Left cardiac atrium (tissue), 4 donors: ENCODE measurements at places on chromosomes 1 and 21.

DNA sequence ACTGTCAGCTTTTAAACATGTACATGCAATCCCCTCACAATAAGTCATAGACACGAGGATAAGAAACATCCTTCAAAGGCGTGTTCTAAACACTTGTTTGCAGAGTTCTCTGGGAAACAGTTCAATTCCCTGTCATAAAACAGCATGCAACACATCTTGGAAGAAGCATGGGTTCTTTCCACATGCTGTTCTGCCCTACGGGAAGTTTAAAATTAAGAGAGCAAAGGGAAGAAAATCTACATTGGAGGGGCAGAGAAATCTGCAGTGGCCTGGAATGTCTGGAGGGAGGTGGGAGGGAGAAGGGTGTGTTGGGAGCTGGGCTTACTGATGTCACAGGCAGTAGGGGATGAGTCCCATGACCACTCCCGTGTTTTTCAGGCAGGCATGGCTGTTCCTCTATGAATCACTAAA is 98.3 kb upstream of the SLC2A1 start:
- DNase-seq: no peak

DNA sequence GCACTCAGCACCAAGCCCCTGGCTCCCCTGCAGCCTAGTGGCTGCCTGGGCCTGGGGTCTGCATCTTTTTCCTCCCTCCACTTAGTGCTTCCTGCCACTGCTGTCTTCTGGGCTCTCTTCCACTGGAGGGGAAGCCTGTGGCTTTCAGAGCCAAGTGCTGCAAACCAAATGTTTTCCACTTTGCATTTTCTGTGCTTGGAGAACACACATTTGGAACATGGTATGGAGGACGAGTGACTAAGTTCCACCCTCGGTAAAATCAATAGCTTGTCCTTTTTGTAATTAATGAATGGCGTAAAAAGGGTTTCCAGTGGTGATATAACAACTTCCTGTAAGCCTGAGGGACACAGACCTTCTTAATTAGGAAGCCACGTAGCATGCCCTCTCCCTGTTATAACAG is 10.1 kb upstream of the GPR153 start:
- DNase-seq: no peak

- no peak for DNase-seq
These were observed 30.2 kb downstream of the LPAR3 start for GRCh38 chr1:84862810-84863251.

GRCh38 chr1:117169871-117170596 is 40.7 kb downstream of the VTCN1 start:
- no peak for DNase-seq

DNA sequence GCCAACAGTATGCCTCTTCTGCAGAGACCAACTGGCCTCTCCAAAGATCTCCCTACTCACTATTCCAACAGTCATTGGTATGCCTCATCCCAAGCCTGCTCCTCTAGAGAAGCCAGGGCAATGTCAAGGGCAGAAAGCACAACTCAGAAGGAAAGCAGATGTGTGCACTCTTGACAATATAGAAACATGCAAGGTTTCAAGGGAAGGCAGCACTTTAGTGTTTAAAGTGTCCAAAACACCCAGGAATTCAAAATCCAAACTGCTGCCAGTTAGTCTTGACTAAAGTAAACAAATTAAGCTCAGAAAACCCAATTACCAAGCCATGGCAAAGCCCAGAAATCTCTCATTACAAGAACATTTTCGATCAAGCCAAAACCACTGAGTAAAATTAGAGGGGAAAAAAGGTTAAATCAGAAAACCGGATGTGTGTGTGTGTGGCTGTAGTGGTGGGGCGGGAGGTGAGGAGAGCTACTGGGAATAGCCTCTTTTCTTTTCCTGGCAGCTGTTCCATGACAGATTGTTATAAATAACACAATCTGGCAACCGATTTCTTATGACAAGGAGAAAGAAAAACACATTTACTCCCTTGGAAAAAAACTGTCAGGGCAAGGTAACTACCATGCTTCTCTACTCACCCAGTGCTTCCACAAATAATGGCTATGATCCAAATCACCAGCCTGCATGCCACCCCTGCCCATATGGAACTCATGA is 39.2 kb downstream of the EIF2B3 start:
- peak; percentile 31 for DNase-seq

- DNase-seq: no peak
These were observed 333 bp upstream of the CHAF1B start for GRCh38 chr21:36384885-36385232.

DNA sequence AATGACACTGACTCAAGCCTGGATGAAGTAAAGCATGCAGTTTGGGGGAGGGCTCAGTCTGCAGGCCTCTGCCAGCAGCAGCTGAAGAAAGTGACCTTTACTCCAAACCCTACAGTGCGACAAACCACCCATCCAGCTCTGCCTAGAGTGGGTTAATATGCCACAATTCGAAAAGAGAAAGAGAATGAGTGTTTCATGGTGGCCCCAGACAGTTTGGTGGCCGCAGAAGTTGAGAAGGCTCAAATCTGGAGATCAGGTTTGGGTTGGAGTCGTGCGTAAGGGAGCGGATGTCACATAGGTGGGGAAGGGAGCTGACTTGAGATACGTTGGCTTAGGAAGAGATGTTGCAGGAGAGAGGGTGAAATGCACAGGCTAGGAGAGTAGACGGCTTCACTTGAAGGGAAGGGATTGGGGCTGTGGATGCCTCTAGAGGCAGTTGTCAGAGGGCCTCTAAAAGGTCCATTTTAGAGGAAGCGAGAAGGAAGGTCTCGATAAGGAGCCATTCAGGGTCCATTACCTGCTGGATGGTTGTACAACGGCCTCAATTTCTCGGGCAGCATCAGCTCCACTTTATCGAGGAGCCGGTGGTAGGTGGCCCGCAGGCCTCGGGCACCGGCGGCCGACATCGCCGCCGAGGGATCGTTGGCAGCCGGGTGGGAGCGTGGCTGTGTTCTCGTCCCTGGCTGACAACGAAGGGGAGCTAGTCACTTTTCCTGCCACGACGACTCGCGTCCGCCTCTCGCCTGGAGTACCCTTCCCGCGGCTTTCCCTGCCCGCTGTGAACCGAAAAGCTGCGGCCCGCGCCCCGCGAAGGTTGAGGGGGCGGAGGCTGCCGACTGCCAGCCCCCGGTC is 1.0 kb upstream of the DCAF6 start:
- no peak for DNase-seq

DNA sequence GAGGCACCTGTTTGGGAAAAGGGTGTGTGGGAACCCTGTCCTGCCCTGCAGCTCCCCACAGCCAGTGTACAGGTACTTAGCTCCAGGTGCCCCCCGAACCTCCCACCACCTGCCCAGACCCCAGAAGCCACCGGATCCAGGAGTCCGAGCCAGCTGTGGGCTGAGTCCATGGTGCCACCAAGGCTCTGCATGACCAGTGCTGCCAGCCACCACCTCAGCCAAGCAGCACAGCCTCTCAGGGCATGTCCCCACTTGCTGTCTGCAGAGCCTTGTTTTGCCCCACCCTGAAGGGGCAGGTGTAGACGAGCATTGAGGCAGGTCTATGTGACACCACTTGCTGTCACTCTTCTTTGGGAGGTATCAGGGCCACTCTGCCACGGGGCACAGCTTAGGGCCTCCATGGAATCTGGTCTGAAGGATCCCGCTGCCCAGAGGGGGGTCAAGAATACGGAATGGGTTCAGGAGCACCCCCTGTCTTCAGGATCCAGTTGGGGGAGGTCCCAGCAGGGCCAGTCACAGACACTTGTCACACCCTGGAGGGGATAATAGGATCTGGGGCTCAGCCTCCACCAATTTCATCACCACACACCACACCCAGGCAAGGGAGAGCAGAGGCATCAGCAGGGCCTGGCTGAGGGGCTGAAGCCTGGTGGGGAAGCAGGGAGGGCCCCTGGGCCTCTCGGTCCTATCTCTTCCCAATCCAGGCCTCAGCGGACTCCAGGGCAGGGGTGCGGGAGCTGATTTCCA is 27.7 kb downstream of the ARHGEF19 start:
- no peak for DNase-seq

DNA sequence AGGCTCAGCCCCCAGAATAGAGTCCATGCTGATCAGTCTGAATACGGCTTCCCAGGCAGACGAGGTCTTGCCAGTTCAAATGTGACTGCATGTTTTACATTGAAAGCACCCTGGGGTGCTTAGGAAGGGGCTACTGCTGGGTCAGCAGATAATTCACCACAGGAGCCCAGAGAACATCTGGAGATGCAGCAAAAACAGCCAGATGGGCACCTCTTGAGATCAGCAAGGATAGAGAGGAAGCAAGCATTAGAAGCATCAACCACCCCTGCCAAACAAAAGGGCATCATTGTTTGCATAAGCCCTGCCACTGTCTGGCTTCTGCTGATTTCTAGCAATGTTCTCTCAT is 403.1 kb downstream of the RRAGC start:
- DNase-seq: no peak

GRCh38 chr1:94121411-94121821 is 468 bp upstream of the ABCA4 start:
- DNase-seq: no peak

GRCh38 chr1:147611021-147611426 is 59.3 kb downstream of the ACP6 start:
- no peak for DNase-seq

GRCh38 chr1:100462326-100463025 is 75.5 kb upstream of the GPR88 start:
- DNase-seq: no peak

DNA sequence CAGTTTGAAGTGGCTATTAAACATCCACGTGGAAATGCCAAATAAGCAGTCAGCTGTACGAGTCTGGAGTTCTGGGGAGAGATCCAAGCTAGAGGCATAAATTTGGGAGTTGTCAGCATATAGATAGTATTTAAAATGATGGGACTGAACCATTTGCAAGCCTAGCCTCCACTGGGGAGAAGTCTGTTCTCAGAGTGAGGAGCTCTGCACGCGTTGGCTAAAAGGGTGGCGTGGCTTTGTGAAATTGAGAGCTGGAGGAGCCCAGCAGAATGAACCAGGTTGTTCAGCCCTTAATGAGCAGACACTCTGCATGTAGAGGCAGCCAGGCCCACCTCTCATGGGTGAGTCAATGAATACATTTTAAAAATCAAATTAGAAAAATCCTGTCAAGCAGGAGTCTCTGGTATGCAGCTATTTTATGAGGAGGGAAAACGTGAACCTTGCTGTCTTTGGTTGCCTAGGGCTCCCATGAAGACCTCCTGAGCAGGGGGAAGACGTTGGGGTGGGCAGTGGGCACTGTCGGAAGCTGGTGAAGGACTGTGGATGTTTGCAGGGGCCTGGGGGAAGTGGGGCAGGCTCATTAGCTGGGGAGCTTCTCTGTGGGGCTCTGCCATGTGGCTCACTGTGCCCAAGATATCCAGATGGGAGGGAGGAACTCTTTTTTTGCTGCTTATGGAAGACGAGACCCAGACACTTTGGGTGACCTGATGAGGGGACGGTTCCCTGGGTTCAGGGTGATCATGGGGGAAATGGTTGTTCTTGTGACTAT is 18.8 kb downstream of the TMCC2 start:
- no peak for DNase-seq

- peak; percentile 71 for DNase-seq
These were observed 53.8 kb downstream of the MACF1 start for GRCh38 chr1:39258146-39258924.

DNA sequence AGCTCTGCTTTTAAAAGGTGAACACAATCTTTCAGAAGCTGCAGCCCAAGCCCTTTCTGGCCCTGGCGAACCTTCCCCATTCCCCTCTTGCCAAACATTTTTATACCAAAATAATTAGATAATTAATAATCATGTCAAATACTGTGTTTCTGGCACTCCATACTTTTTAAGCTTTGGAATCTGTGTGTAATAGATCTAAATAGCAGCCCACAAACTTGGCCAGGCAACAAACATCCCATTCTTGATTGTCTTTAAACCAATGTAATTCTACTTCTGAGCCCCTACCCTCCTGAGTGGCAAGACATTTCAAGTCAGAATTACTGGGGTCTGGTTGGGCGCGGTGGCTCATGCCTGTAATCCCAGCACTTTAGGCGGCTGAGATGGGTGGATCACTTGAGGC is 137.7 kb downstream of the NAV1 start:
- DNase-seq: no peak

DNA sequence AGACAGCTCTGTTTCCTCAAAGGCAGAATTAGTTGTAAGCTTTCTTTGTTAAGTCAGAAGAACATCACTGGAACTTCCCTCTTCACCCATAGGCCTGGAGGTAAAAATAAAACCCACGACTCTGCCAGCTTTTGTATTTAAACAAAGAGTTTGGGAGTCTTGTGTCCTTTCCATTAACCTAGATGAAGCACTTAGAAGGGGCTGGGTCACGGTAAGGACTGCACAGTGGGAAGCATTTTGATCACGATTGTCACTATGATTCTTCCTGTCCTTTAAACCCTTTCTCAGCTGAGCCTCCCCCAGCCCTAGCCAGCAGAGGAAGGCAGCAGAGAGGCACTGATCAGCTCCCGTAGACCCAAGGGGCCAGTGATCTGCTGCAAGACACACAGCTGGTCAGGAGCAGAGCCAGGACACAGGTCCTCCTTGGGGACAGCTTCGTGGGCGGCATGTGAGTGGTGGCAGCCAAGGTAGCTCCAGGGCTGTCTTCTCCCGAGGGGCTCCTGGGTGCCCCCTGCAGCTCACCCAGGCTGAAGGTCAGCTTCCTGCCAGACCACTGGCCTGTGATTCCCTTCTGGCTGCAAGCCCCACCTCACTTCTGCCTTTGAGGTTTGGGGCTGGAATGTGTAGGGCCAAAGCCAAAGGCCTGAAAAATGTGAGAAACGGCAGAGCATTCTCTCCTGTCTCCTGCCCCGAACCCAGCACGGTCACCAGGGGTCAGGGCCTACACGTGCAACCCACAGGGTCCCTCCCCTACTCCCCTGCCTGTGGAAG is 4.0 kb upstream of the LAPTM5 start:
- no peak for DNase-seq

DNA sequence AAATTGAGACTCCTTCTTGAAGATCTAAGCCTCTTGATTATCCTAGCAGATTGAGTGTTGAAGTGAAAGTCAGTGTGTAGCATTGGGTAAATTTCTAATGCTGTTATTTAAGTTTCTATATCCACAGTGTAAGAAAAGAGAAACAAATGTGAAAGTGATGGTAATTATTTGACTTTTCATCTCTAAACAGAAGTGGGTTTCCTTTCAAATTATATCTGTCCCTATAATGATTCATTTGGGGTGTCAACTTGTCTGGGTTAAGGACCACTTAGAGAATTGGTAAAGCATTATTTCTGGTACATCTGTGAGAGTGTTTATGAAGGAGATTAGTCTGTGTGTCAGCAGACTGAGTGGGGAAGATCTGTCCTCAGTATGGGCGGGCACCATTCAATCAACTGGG is 133.0 kb upstream of the HMCN1 start:
- no peak for DNase-seq

- DNase-seq: no peak
These were observed 50.3 kb downstream of the CASQ2 start for GRCh38 chr1:115718011-115718754.
